ENCODE measurements at places on chromosomes 3 and 15. TPM values are rescaled to one million over a fixed set of nuclear protein-coding genes. Genes with fewer than 3 reads are reported as not detected.

Gene FOXB1
- 0.50 TPM for total RNA-seq

GRCh38 chr15:78061963-78062427, 15.5 kb downstream of the TBC1D2B start:
- H3K27me3 ChIP-seq = no peaks in the 10 kb centered on the region
- H3K4me3 ChIP-seq = peak overlapping the region; percentile 69
- peak overlapping the region; percentile 82 for H3K27ac ChIP-seq

GRCh38 chr3:148315756-148316155, 381.9 kb upstream of the AGTR1 start:
- no peaks in the 10 kb centered on the region for H3K36me3 ChIP-seq
- no peak overlapping the region for H3K4me3 ChIP-seq
- no peaks in the 10 kb centered on the region for H3K27me3 ChIP-seq
- H3K27ac ChIP-seq = no peak overlapping the region
- no peaks in the 10 kb centered on the region for H3K4me1 ChIP-seq

- peaks cover 8% of the 10 kb centered on the region for H3K4me1 ChIP-seq
- no peak for DNase-seq
- no peak overlapping the region for H3K27ac ChIP-seq
- H3K36me3 ChIP-seq = peaks cover 13% of the 10 kb centered on the region
Measured at GRCh38 chr3:113573728-113574127, 41.4 kb downstream of the SIDT1 start.

DNA sequence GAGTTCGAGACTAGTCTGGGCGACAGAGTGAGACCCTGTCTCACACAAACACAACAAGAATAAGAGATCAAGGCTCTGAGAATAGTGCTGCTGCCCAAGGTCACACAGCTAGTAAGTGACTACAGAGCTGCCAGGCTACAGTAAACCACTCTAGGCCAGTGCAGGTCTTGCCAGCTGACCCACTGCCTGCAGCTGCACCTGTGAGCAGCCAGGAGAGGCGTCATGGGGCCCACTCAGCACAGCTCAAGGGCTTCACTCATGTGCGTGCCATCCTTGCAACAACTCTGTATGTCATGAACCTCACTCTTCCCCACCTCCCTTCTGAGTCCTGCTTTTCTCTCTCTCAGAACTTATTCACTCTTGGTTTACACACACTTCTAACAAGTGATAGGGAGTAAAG, 176.7 kb downstream of the SMAD6 start:
- peaks cover 12% of the 10 kb centered on the region for H3K27me3 ChIP-seq
- no peaks in the 10 kb centered on the region for H3K4me1 ChIP-seq
- no peak overlapping the region for H3K4me3 ChIP-seq
- H3K36me3 ChIP-seq = no peaks in the 10 kb centered on the region
- H3K27ac ChIP-seq = no peak overlapping the region

DNA sequence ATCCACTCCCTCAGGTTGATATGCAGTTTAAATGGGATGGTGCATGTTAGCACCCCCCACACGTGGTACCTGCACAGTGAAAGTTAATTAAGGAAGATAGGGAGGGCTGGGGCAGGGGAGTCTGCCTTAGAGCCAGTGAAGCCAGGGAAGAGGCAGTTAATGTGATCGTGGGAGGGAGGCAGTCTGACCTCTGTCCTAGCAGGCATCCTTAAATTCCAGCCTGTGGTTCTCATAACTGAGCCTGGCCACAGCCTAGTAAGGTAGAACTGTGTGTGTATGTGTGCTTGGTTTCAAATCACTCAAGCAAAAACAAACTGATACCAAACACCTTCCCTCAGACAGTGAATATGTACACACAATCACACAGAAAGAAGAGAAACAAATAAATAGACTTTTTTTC, 319.1 kb upstream of the TLE3 start:
- no peak overlapping the region for H3K4me3 ChIP-seq
- peaks cover 43% of the 10 kb centered on the region for H3K27me3 ChIP-seq
- no peak for DNase-seq
- H3K36me3 ChIP-seq = no peaks in the 10 kb centered on the region
- no peak overlapping the region for H3K27ac ChIP-seq

Gene CLSTN2
- total RNA-seq = not detected
